Kidney (tissue), 22 donors: ENCODE measurements at places on chromosomes 2 and 18. TPM values are rescaled to one million over a fixed set of nuclear protein-coding genes. Genes with fewer than 3 reads are reported as not detected.

GRCh38 chr2:106269591-106270291 lies 75.6 kb upstream of the UXS1 start:
- peak; percentile 65 for DNase-seq
- peaks cover 4% of the 10 kb centered on the region for H3K4me1 ChIP-seq
- peak overlapping the region; percentile 60 for H3K27ac ChIP-seq

DNA sequence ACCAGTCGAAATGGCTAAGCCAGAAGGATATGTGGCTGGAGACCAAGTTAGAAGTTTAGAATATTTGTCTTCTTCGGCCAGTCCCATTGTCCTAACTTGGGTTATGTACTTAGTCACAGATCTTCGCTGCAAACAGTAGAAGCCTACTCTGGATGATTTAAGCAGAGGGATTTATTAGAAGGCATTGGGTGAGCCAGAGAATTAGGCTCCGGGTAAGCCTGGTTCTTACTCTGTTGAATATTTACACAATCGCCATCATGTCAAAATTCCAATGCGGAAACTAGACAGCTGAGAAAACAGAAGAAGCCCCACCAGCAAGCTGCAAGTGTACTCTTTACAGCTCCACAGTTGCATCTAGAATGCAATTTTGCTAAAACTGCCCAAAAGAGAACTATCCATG lies 276.6 kb downstream of the CMPK2 start:
- no peak for DNase-seq
- no peaks in the 10 kb centered on the region for H3K27me3 ChIP-seq
- H3K4me1 ChIP-seq = no peaks in the 10 kb centered on the region

- H3K4me1 ChIP-seq = no peaks in the 10 kb centered on the region
- H3K27me3 ChIP-seq = no peaks in the 10 kb centered on the region
- no peaks in the 10 kb centered on the region for H3K36me3 ChIP-seq
- no peak overlapping the region for H3K4me3 ChIP-seq
- no peak for DNase-seq
Measured at GRCh38 chr2:140892436-140892835, 1238.4 kb downstream of the LRP1B start.

DNA sequence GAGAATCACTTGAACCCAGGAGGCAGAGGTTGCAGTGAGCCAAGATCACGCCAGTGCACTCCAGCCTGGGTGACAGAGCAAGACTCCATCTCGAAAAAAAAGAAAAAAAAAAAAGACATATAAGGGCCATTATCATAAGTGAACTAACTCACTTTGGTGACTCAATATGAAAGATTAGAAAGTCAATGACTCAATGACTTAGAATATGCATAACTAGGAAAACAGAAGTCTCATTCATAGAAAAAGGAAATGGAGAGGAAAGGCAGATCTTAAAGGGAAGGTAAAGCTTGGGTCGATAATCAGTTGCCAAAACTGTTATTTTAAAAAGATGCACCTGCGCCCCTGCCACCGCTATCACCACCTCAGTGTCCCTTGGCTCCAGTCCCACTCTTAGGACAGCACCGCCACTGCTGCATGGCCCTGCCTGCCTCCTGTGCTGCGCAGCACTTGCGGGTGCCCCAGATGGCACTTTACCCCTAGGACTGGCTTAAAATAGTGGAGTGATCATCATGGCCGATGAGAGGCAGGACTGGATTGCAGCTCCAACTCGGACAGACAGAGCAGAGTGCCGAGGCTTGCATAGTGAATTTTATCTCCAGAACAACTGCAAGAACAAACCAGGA lies 54.7 kb downstream of the INO80D start:
- DNase-seq = no peak
- peaks cover 2% of the 10 kb centered on the region for H3K36me3 ChIP-seq
- H3K27ac ChIP-seq = no peak overlapping the region
- no peaks in the 10 kb centered on the region for H3K27me3 ChIP-seq
- H3K4me3 ChIP-seq = no peak overlapping the region

- H3K4me3 ChIP-seq = no peak overlapping the region
- no peak overlapping the region for H3K27ac ChIP-seq
- peaks cover 2% of the 10 kb centered on the region for H3K27me3 ChIP-seq
- no peaks in the 10 kb centered on the region for H3K36me3 ChIP-seq
Measured at GRCh38 chr2:94870440-94871225, 597 bp upstream of the TEKT4 start.

- H3K36me3 ChIP-seq = no peaks in the 10 kb centered on the region
- no peak overlapping the region for H3K27ac ChIP-seq
- no peak for DNase-seq
- no peaks in the 10 kb centered on the region for H3K27me3 ChIP-seq
- H3K4me3 ChIP-seq = no peak overlapping the region
Measured at GRCh38 chr2:118991554-118991953, 49.6 kb downstream of the MARCO start.

DNA sequence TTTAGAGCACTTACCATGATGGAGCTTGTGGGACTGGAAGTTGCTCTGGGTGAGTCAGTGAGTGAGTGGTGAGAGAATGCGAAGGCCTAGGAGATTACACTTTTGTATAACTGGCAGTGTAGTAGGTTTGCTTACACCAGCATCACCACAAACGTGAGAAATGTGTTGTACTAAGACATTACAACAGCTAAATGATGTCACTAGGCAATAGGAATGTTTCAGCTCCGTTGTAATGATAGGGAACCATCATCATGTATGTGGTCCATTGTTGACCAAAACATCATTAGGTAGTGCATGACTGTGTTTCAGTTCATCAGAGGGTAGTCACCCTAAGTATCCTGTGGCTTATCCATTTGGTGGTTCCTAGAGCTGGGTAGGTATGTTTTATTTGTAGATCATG lies 11.9 kb downstream of the ZNF407 start:
- no peaks in the 10 kb centered on the region for H3K36me3 ChIP-seq
- DNase-seq = no peak
- H3K4me1 ChIP-seq = no peaks in the 10 kb centered on the region

DNA sequence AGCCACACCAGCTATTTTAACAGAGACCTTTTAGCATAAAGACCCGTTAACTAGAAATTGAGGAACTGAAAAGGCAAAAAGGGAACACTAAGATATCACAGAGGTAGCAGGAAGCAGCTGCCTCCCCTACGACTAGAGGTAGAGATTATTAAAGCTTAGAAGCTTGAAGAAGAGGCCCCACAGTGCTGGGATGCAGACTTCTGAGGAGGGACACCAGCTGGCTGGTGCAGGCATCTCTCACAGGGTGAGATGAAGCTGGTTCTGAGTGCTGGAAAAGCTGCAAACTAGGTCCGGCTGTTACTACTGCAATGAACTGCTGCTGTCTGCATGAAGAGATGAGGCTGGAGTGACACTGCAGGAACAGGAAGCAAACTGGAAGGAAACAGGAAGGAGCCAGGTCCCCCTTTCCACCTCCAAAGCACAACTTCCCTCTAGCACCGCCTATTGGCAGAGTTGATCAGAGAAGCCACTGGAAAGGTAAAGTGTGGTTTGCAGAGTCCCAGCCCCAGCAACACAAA lies 61.2 kb upstream of the MRPS9 start:
- no peaks in the 10 kb centered on the region for H3K27me3 ChIP-seq
- no peaks in the 10 kb centered on the region for H3K4me1 ChIP-seq
- no peak overlapping the region for H3K27ac ChIP-seq
- no peak overlapping the region for H3K4me3 ChIP-seq

DNA sequence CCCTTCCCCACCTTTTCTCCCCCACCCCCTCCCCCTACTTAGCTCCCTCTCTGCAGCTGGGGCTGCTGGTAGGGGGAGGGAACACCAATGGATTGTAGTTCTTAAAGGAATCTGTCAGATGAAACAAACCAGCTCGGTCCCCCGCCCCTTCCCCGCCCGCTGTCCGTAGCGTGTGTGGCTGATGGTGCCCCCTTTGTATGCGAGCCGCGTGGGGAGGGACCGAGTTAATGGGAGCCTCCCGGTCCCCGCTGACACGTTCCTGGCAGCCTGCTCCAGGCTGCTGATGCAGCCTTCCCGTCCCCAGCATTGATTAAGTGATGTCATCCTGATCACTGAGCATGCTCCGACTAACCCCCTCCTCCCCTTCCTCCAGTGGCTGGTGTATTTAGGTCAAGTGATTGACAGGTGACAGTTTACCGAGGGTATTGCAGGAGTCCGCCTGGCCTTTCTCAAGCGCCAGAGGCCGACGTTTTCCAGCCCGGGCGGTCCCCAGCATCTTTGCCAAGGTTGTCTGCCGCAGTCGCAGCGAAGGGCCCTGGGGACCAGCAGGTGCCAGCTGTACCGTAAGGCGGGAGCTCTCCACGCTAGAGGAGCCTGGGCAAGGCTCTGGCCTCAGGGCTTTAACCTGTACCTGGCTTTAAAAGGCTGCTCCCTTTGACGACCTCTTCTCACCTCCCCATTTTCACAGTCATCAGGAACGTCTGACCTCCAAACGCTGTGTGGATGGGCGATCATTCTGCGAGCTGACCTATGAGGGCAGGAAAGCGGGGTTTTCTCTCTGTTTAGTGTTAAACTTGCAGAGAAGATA lies 1.8 kb downstream of the KIF5C start:
- no peak overlapping the region for H3K27ac ChIP-seq
- H3K4me1 ChIP-seq = no peaks in the 10 kb centered on the region
- peak; percentile 57 for DNase-seq
- H3K4me3 ChIP-seq = no peak overlapping the region
- H3K36me3 ChIP-seq = no peaks in the 10 kb centered on the region
- H3K27me3 ChIP-seq = no peaks in the 10 kb centered on the region

DNA sequence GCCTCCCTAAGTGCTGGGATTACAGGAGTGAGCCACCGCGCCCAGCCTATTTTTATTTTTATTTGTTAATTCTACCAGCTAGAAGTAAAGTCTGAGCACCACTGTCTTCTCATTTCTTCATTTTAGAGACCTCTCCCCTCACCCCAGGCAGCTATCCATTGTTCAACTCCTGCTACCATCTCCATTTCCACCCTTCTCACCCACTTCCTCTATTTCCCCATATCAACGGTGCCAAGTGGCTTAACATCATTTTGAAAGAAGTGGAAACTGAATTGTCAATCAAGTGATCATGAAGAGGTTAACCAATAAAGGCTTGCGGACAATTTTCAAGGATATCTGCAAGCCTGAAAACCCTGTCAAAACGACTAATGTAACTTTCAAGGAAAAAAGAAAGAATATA lies 323.1 kb downstream of the NBAS start:
- DNase-seq = no peak
- no peaks in the 10 kb centered on the region for H3K36me3 ChIP-seq
- no peaks in the 10 kb centered on the region for H3K4me1 ChIP-seq
- H3K27me3 ChIP-seq = no peaks in the 10 kb centered on the region
- no peak overlapping the region for H3K4me3 ChIP-seq

The ATP8B1 gene
- polyA plus RNA-seq = 5.2 TPM

DNA sequence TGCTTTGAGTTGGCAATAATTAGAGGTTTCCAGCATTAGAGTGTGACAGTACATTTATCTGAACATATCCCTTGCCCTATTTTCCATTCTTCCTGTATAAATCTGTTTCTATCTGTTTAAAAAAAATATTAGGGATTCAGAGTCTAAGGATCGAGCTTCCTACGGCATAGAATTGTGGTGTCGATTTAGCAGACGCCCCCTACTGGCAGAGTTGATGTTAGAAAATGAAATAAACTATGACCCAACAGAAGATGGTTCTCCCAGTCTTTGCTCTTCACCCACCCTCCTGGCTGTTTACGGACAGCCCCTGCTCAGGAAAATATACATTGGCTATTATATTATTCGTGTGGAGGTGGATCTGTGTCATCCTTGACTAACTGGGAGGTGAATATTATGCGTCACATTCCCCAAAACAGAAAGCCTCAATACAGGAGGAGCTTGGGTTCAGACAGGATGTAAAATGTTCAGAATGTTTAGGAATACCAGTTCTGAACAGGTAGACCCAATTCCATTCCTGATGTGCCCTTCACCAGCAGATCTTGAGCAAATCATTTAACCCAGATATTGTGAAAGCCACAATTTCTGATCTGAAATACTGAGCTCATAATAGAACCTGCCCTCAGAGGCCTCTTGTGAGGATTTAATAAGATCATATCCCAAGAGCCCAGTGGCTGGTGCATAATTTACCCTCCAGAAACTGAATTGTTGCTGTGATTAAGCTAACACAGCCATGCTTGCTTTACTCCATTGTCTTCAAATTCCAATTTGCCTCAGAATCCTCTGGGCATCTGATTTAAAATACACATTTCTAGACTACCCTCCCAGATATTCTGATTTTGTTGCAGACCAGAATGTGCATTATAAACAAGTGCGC lies 10.8 kb upstream of the ERMN start:
- no peak for DNase-seq
- H3K27ac ChIP-seq = no peak overlapping the region
- H3K27me3 ChIP-seq = no peaks in the 10 kb centered on the region
- no peaks in the 10 kb centered on the region for H3K36me3 ChIP-seq
- H3K4me3 ChIP-seq = no peak overlapping the region
- H3K4me1 ChIP-seq = no peaks in the 10 kb centered on the region

The AQP12B gene
- not detected for polyA plus RNA-seq
